ENCODE measurements at places on chromosomes 13 and 19.

- DNase-seq = no peak
Observed at GRCh38 chr19:35260694-35261304, 8.0 kb upstream of the USF2 start.

- DNase-seq = no peak
Observed at GRCh38 chr13:100581504-100581903, 7.1 kb downstream of the GGACT start.

GRCh38 chr19:2076526-2076944 lies 19.6 kb downstream of the MOB3A start:
- DNase-seq = no peak

GRCh38 chr13:53873558-53873957 lies 844.9 kb downstream of the OLFM4 start:
- no peak for DNase-seq

GRCh38 chr13:78430166-78430791 lies 173.1 kb downstream of the POU4F1 start:
- no peak for DNase-seq

- no peak for DNase-seq
Observed at GRCh38 chr19:3788996-3789778, 3.0 kb upstream of the MATK start.

- DNase-seq = no peak
Observed at GRCh38 chr19:14761607-14762006, 16.8 kb downstream of the ADGRE2 start.

DNA sequence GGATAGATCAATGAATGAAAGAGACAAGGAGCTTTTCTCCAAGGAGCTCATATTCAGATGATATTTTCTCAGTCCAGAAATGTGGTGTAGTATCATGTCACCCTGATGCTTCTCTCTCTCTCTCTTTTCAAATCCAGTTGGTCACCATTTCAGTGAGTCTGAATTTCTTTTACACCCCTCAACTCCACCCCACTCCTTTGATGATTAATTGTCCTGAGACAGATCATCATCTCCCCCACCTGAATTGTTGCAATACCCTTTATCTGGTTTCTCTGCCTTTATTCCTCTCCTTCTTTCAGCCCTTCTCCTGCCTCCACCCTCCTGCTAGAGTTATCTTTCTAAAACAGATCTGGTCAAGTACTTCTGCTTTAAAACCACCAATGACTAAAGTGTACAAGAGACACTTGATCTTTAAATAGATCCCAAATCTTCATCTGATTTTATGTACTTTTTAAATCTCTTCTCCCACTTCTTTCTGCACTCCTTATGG lies 299.8 kb downstream of the KLF5 start:
- no peak for DNase-seq

DNA sequence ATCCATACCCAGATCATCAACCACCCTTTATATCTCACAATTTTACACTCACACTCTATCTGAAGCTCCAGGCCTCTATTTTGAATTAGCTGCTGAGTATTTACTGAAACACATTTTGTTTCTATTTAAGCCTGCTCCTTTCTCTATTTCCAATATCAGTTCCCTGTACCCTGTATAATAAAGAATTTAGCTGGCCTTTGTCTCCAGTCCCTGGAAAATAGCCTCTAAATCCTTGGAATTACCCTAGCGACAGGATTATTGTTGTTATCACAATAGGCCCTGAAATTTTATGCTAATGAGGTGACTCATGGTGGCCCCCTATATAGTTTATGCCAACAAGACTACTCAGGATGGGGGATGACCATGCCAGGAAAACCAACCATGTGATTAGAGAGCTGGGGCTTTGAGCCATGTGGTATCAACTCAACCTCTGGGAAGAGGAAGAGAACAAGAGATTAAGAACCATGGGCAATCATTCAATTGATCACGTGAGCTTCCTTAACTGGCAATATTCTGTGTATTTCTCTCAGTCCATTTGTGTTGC lies 72.7 kb downstream of the KATNAL1 start:
- no peak for DNase-seq

DNA sequence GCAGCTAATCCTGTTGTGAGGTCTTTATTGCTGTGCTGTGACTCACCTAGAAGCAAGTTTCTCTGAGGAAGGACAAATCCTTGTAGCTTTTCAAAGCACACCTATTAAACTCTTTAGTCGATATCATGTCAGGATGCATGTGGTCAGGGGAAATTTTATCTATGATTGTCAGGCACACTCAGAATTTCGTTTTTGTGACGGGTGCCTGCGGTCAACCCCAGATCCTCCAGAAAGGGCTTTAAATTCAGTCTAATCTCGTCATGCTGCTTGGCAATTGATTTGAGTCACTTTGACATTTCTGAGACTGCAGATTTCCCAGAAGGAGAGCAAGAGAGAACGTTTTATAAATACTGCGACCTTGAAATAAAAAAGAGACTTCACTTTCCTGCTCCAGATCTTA lies 316.9 kb downstream of the FGF9 start:
- no peak for DNase-seq

- no peak for DNase-seq
Observed at GRCh38 chr19:49355909-49356353, 6.3 kb downstream of the TEAD2 start.

GRCh38 chr19:5497297-5497696 lies 42.1 kb downstream of the ZNRF4 start:
- no peak for DNase-seq

DNA sequence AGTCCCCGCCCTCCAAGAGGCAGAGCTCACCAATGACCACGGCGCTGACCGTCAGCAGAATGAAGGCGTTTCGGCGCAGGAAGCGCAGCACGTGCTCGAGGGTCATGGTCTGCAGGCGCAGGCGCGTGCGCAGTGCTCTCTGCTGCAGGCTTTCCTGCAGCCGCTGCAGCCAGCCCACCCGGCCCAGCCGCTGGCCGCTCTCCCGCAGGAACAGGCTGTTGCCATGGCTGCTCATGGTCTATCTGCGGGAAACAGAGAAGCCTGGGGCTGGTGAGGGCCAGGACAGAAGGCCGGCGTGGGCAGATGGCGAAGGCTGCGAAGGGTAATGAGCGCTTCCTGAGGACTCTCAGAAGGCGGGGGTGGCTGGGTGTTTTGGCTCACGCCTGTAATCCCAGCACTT lies 7.0 kb downstream of the SLC1A6 start:
- DNase-seq = no peak

- DNase-seq = no peak
Observed at GRCh38 chr13:76723551-76724232, 162.5 kb downstream of the KCTD12 start.

Measured in activated CD8-positive, alpha-beta memory T cell treated with anti-CD3 and anti-CD28 coated beads for 1 hour (primary cell).